ENCODE measurements at places on chromosomes 4 and X.

DNA sequence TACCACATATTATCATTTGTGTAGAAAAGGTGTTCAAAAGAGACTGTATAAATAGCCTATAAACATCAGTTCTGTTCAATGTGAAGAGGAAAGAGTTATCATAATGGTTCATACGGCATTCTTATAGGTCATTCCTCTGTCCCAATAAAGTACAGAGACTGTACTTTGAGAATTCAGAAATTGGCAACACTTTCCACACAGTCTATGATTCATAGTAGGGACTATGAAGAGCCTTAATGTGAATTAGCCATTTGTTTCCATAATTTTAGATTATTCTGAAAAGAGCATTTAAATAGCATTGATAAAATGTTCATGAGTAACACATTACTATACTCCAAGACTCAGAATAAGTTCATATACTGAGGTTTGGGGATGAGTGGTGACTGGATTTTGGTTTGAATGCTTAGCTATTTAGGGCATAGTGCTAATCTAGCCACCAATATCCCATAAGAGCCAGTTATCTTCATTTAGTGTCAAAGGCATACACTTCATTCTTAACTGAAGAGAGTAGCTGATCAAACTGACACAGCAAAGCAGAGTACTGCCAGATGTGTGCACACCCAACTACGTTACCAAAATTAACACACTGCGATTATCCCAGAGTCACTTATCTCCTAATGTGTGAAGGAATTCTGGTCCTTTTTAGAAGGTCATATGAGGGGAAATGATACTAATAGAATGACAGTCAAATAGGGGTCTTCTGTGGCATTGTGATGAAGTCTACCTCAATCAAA is 10.2 kb downstream of the ANK2 start:
- no peak for DNase-seq

DNA sequence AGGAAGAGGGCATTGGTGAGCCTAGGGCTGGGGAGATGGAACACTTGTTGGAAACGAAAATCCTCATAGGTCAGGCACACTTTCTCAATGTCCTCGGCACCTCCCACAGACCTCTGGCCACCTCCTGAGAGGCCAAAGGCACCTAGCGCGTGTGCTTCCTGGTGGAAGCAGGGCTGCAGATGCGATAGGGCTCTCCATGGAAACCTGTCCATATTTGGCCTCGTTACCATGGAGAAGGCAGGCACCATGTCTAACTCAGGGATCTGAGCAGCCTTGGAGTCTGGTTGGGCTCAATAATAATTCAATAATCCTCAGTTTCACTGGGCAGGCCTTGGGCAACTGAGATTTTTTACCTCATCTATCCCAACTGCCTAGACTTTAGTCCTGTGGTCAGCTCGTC is 58.3 kb downstream of the RAI2 start:
- DNase-seq: no peak

GRCh38 chrX:3181846-3182245 is 140.6 kb downstream of the ARSF start:
- DNase-seq: no peak

- no peak for DNase-seq
Measured at GRCh38 chrX:46165411-46165810, 379.8 kb downstream of the ZNF674 start.

DNA sequence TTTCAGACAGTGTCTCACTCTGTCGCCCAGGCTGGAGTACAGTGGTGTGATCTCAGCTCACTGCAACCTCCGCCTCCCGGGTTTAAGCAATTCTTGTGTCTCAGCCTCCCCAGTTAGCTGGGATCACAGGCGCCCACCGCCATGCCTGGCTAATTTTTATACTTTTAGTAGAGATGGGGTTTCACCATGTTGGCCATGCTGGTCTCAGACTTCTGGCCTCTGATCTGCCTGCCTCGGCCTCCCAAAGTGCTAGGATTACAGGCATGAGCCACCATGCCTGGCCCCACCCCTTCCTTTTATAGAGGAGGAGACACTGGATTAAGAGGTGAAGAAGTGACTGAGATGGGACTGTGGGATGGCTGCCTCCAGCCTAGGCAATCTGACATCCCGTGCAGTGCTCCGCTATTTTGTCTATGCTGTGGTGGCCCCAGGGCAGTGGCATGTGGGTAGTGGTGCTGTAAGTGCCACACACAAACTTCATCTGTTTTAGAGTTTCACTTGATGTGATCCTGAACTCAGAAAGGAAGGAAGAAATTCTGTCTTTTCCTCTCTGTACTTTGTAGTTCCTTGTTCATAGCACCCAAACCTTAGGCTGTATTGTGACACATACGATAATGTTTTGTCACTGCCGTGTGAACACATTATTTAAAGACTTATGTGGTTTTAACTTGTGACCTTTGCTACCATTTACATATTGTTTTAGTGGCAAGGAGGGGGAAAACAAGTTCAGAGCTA is 48.9 kb downstream of the FNIP2 start:
- no peak for DNase-seq

DNA sequence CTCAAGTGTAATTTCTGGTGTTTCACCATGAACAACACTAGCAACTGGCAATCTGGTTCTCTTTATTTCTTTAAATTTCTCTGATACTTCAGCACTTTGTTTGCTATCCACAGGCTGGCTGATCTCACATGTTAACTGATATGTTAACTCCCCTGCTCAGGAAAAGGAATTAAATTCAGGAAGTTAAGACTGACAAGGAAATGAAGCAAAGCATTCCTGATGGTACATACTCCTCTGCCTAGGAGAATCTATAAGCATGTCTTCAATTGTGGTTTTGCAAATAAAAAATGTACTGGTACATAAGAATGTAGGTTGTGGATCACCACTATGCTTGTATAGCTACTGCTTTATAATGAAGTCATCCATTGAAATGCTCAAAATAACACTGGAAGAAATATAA is 1119.2 kb upstream of the INTU start:
- DNase-seq: no peak

- no peak for DNase-seq
Measured at GRCh38 chrX:53056292-53056691, 7.7 kb downstream of the GPR173 start.

DNA sequence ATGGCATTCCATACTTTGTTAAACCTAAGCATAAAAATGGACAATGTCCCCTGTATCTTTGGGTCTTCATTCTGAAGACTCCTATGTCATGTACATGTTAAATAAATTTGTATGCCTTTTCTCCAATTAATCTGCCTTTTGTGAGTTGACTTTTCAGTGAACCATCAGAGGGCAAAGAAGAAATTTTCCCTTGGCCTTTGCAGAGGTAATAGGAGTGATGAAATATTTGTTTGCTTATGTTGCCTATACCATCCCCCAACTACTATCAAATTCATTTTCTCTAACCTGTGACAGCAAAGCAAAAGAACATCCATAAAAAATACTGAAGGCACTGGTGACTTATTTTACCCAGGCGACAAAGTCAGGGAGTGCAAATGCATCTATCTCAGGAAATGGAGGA is 18.2 kb downstream of the NAAA start:
- DNase-seq: no peak

GRCh38 chr4:94961420-94961819 is 203.7 kb downstream of the BMPR1B start:
- DNase-seq: no peak
